Neuronal stem cell (in vitro differentiated cells): ENCODE measurements at places on chromosomes 2 and 18.

- H3K36me3 ChIP-seq, result no peaks in the 10 kb centered on the region
- no peak overlapping the region for H3K27ac ChIP-seq
- H3K4me1 ChIP-seq, result peaks cover 10% of the 10 kb centered on the region
- no peak for DNase-seq
- no peaks in the 10 kb centered on the region for H3K27me3 ChIP-seq
These were observed 1313.9 kb upstream of the SLC39A10 start for GRCh38 chr2:194343167-194343566.

DNA sequence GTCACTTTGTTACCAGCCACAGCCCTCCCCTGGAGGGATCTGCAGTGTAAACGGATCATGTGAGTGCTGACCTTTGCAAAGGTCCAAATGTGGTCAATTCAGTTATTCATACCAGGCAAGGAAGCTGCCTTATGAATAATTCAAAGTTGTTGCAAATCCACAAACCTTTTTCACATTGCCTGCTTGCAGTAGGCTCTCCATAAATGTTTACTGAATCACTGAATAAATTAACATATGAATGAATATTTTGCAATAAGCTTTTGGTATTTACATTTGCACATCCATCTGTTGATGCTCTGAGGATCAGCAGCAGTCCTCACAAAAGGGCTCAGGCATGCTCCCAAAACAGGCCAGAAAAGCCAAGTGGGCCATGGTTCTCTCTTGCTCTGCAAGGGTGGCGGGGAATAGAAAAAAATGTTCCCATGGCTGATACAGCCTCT, 156.8 kb downstream of the VAPA start:
- no peak for DNase-seq
- no peak overlapping the region for H3K4me3 ChIP-seq
- no peaks in the 10 kb centered on the region for H3K4me1 ChIP-seq
- H3K27ac ChIP-seq, result no peak overlapping the region
- H3K36me3 ChIP-seq, result no peaks in the 10 kb centered on the region
- H3K27me3 ChIP-seq, result no peaks in the 10 kb centered on the region

DNA sequence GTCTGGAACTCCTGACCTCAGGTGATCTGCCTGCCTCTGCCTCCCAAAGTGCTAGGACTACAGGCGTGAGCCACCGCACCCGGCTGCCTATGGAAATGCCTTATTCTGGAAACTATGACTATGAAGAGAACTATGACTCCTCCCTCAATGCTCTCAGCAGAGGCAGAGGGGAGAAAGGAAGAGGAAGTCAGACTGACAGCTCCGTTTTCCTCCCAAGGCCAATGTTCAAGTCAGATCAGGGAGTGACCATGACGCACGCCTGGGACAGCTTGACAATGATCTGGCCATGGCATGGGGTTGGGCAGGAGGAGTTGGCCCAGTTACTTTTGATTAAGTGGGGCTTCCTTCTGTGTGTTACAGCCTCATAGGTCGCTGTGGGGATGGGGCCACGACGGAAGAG, 44.3 kb upstream of the MRPL33 start:
- no peak overlapping the region for H3K4me3 ChIP-seq
- no peaks in the 10 kb centered on the region for H3K27me3 ChIP-seq
- H3K27ac ChIP-seq, result no peak overlapping the region
- H3K4me1 ChIP-seq, result peaks cover 12% of the 10 kb centered on the region
- H3K36me3 ChIP-seq, result no peaks in the 10 kb centered on the region

GRCh38 chr2:159199761-159200465, 86.6 kb downstream of the WDSUB1 start:
- H3K4me1 ChIP-seq, result peaks cover 17% of the 10 kb centered on the region
- H3K36me3 ChIP-seq, result no peaks in the 10 kb centered on the region
- H3K27me3 ChIP-seq, result no peaks in the 10 kb centered on the region
- H3K4me3 ChIP-seq, result no peak overlapping the region
- no peak for DNase-seq

GRCh38 chr2:138607746-138608145, 106.2 kb downstream of the SPOPL start:
- DNase-seq, result no peak
- H3K4me3 ChIP-seq, result no peak overlapping the region
- no peaks in the 10 kb centered on the region for H3K4me1 ChIP-seq
- H3K27ac ChIP-seq, result no peak overlapping the region
- H3K36me3 ChIP-seq, result no peaks in the 10 kb centered on the region
- H3K27me3 ChIP-seq, result no peaks in the 10 kb centered on the region

- no peaks in the 10 kb centered on the region for H3K27me3 ChIP-seq
- no peak overlapping the region for H3K27ac ChIP-seq
- peaks cover 8% of the 10 kb centered on the region for H3K4me1 ChIP-seq
- no peak for DNase-seq
These were observed 1.4 kb downstream of the MCM6 start for GRCh38 chr2:135874777-135875365.

DNA sequence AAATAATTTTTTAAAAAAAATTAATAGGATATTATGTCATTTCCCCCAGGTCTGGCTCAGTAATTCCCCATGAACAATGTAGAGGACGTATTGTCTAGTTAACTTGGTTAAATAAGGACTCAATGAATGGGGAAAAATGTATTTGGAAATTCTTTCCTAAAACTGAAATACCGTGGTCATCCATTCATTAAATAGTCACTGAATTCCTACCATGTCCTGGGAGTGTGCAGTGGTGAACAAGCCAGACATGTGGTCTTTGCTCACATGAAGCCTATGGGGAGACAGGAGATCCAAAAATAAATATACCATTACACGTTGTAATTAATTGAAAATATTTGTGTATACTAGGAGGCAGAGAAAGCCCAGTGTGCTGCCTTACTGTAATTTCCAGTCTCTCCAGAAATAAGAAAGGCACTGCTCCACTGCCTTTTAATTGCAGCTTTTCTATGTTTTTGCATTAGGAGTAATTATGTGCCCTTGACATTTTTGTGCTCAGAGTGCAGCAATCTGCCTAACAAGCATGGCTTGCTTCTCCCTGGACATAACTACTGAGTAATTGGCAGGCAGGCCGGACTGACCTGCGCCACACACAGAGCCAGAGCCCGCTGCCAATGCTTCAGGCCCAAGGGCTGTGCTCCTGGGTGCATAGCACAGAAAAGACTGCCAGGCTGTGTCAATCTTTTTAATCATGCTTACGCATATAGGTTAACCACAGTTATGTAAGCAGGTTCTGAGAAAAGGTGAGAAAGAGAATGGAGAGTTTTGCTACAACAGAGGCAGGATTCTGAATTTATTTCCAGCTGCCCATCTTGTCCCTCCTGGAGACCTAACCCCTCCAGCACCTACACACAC, 22.2 kb upstream of the TTC39C start:
- DNase-seq, result no peak
- no peaks in the 10 kb centered on the region for H3K4me1 ChIP-seq

DNA sequence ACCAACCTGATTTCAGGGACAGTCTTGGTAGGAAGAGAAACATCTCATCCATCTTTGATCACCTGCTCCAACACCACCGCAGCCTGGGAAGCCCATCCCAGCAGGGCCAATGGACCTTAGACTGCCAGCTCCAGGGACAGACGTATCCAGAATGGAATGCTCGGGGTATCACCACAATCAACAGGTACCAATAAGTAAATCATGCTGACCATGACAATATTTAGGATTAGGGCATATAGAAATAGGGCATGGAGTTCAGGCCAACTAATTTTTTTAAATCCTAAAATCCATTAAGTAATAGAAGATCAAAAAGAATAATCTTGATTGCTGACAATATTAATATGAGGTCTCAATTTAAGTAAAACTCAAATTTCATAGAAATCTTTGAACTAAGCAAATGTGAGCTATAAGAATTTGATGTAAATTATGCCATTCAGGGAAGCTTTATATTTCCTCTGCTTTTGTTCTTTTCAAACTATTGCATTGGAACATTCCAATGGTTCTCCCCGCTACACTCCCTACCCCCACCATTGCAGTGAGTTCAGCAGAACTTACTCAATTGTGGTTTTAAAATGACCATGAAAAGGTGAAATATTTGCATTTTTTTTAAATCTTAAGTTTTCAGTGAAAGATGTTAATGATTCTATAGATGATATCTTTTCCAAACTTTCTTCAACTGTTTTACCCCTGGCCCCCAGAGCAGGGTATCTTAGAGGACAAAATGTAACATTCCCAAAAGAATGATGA, 138.6 kb downstream of the DNER start:
- no peaks in the 10 kb centered on the region for H3K27me3 ChIP-seq
- H3K27ac ChIP-seq, result no peak overlapping the region
- no peaks in the 10 kb centered on the region for H3K4me1 ChIP-seq
- DNase-seq, result no peak
- H3K36me3 ChIP-seq, result no peaks in the 10 kb centered on the region

GRCh38 chr2:56333812-56334485, 150.2 kb downstream of the CCDC85A start:
- no peaks in the 10 kb centered on the region for H3K36me3 ChIP-seq
- H3K4me3 ChIP-seq, result no peak overlapping the region
- DNase-seq, result no peak

- H3K27ac ChIP-seq, result no peak overlapping the region
- H3K4me1 ChIP-seq, result no peaks in the 10 kb centered on the region
- H3K27me3 ChIP-seq, result no peaks in the 10 kb centered on the region
These were observed 9.9 kb downstream of the FHL2 start for GRCh38 chr2:105388971-105389381.

GRCh38 chr2:101717071-101717845, 19.8 kb downstream of the MAP4K4 start:
- H3K36me3 ChIP-seq, result peaks cover 49% of the 10 kb centered on the region
- no peak overlapping the region for H3K4me3 ChIP-seq

DNA sequence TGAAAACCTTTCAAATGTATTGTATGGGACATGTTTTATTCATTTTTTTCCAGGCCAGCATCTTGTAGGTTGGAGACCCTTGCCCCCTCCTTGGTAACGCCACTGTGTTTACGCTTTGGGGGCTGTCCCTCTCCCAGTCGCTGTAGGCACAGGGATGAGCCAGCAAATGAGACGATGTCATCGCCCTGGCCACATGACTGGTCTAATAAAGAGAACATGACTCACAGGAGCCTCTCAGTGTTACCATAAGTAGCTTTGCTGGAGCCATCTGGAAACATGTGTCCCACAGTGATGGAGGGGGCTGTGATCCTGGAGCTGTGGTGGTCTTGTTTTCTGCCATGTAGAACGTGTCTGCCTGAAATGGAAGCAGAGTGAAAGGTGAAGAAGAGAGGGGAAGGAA, 78.9 kb downstream of the CD8B2 start:
- no peak for DNase-seq
- H3K4me1 ChIP-seq, result peaks cover 4% of the 10 kb centered on the region
- no peak overlapping the region for H3K4me3 ChIP-seq
- H3K27me3 ChIP-seq, result no peaks in the 10 kb centered on the region
- H3K27ac ChIP-seq, result no peak overlapping the region
- no peaks in the 10 kb centered on the region for H3K36me3 ChIP-seq

DNA sequence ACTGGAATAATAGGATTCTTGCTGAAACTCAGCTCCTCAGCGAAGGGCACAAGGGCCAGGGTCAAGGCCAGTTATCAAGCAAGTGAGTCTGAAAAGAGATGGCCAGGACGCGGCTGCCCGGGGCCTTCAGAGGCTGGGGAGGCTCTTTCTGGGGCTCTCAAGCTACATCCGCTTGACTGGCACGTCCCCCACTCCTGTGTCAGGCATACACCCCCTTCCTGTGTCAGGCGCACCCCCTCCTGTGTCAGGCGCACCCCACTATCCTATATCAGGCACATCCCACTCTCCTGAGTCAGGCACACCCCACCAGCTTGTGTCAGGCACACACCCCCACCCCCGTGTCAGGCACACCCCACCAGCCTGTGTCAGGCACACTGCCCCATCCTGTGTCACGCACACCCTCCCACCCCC, 91.8 kb downstream of the TPO start:
- no peak overlapping the region for H3K27ac ChIP-seq
- H3K36me3 ChIP-seq, result no peaks in the 10 kb centered on the region
- H3K4me1 ChIP-seq, result no peaks in the 10 kb centered on the region
- no peaks in the 10 kb centered on the region for H3K27me3 ChIP-seq
- no peak for DNase-seq
- no peak overlapping the region for H3K4me3 ChIP-seq

GRCh38 chr2:173238831-173239230, 115.8 kb upstream of the CDCA7 start:
- no peaks in the 10 kb centered on the region for H3K36me3 ChIP-seq
- no peak overlapping the region for H3K27ac ChIP-seq
- H3K27me3 ChIP-seq, result no peaks in the 10 kb centered on the region
- H3K4me3 ChIP-seq, result no peak overlapping the region

GRCh38 chr2:54589340-54590215, 133.5 kb downstream of the SPTBN1 start:
- DNase-seq, result no peak
- H3K27me3 ChIP-seq, result peaks cover 2% of the 10 kb centered on the region
- no peak overlapping the region for H3K27ac ChIP-seq
- no peaks in the 10 kb centered on the region for H3K36me3 ChIP-seq
- H3K4me3 ChIP-seq, result no peak overlapping the region
- peaks cover 1% of the 10 kb centered on the region for H3K4me1 ChIP-seq

DNA sequence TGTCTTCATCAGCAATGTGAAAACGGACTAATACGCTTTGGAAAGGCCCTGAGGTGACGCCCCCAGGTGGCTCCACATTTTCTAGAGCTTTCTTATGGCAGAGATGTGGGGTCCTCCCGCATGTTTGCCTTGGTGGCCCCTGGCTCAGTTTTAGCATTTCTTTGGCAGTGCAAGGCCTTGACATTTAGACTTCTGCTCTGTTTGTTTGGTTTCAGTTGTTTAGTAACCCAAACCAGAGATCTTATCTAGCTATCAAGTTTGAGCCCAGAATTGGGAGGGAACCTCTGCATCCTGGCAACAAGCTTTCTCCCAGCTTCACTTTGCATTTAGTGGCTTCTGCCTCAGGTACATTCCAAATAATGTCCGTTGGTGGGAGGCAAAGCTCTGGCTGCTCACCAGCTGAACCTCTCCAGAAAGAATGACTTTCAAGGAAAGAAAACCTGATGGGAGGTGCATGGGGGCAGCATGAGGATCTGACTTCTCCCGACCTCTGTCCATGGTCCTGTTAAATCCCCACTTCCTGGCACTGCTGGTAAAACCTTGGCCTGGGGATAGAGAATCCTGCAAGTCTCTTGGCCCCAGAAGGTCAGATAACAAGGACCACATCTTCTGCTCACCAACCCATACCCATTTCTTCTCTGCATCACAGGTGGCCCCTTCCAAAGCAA, 12.0 kb upstream of the MBP start:
- H3K36me3 ChIP-seq, result no peaks in the 10 kb centered on the region
- H3K4me1 ChIP-seq, result no peaks in the 10 kb centered on the region
- no peak overlapping the region for H3K4me3 ChIP-seq
- no peaks in the 10 kb centered on the region for H3K27me3 ChIP-seq

GRCh38 chr2:120833127-120833675, 97.5 kb downstream of the GLI2 start:
- H3K36me3 ChIP-seq, result peaks cover 7% of the 10 kb centered on the region
- H3K27ac ChIP-seq, result no peak overlapping the region
- no peaks in the 10 kb centered on the region for H3K27me3 ChIP-seq
- no peak for DNase-seq
- H3K4me3 ChIP-seq, result no peak overlapping the region

DNA sequence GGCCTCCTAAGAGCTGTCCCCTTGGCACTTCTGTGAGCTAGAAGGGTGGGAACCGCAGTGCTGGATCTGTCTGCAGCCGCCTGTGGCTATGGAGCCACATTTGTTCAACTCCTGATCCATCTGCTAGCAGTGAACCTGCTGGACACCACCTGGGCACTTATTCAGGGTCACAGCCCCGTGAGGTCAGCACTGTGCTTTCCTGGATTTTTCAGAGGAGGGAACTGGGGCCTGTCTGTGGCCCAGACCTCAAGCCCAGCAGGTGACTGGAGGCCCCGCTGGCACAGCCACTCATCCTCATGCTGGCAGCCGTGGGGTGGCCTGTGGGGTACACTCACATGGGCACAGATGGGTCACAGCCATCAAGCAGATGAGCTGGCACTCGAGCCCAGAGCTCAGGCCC, 155.3 kb downstream of the TFCP2L1 start:
- no peaks in the 10 kb centered on the region for H3K36me3 ChIP-seq
- H3K27me3 ChIP-seq, result no peaks in the 10 kb centered on the region
- H3K27ac ChIP-seq, result no peak overlapping the region
- no peak for DNase-seq
- H3K4me3 ChIP-seq, result no peak overlapping the region
